ENCODE measurements at places on chromosomes 1 and 21.

- H3K27ac ChIP-seq = no peak overlapping the region
- H3K4me3 ChIP-seq = no peak overlapping the region
- no peaks in the 10 kb centered on the region for H3K4me1 ChIP-seq
These were observed 11.5 kb upstream of the PLD5 start for GRCh38 chr1:242535986-242536385.

- no peak for DNase-seq
- no peak overlapping the region for H3K4me3 ChIP-seq
- no peaks in the 10 kb centered on the region for H3K4me1 ChIP-seq
- peaks cover 32% of the 10 kb centered on the region for H3K27me3 ChIP-seq
- no peak overlapping the region for H3K27ac ChIP-seq
These were observed 12.4 kb upstream of the CYB5R1 start for GRCh38 chr1:202979459-202979858.

DNA sequence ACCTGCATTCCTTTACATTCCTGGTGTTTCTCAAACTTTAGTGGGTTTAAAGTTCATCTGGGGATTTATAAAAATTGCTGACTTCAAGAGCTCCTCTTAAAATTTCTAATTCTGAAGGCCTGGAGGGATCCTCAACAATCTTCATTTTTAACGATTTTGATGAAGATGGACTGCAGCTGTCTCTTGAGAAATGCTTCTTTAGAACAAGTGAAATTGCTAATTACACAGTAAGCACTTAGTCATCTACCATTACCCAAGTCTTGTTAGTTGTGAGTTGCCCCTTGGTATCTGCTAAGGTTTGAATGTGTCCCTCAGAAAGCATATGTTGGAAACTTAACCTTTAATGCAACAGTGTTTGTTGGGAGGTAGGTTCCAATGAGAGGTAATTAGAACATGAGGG, 163.7 kb downstream of the LTN1 start:
- peaks cover 23% of the 10 kb centered on the region for H3K4me1 ChIP-seq
- H3K27ac ChIP-seq = no peak overlapping the region
- no peak overlapping the region for H3K4me3 ChIP-seq
- no peaks in the 10 kb centered on the region for H3K27me3 ChIP-seq
- H3K36me3 ChIP-seq = no peaks in the 10 kb centered on the region
- DNase-seq = no peak

- no peak for DNase-seq
- H3K36me3 ChIP-seq = peaks cover 4% of the 10 kb centered on the region
- H3K27me3 ChIP-seq = peaks cover 3% of the 10 kb centered on the region
- H3K27ac ChIP-seq = no peak overlapping the region
- no peaks in the 10 kb centered on the region for H3K4me1 ChIP-seq
These were observed 10.6 kb upstream of the TAS1R2 start for GRCh38 chr1:18869847-18870594.

DNA sequence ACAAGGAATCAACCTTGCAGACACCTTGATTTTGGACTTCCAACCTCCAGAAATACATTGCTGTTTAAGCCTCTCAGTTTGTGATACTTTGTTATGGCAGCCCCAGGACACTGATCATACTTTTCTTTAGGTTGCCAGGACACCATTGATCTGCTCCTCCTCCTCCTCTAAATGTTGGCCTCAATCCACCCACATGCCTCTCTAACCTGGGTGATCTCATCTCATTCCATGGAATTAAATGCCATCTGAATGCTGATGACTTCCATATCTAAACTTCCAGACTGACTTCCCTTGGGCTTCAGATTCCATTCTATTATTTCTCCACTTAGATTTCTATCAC, 7.4 kb upstream of the PPP1R15B start:
- H3K27ac ChIP-seq = no peak overlapping the region
- DNase-seq = no peak
- H3K36me3 ChIP-seq = no peaks in the 10 kb centered on the region
- H3K27me3 ChIP-seq = no peaks in the 10 kb centered on the region

DNA sequence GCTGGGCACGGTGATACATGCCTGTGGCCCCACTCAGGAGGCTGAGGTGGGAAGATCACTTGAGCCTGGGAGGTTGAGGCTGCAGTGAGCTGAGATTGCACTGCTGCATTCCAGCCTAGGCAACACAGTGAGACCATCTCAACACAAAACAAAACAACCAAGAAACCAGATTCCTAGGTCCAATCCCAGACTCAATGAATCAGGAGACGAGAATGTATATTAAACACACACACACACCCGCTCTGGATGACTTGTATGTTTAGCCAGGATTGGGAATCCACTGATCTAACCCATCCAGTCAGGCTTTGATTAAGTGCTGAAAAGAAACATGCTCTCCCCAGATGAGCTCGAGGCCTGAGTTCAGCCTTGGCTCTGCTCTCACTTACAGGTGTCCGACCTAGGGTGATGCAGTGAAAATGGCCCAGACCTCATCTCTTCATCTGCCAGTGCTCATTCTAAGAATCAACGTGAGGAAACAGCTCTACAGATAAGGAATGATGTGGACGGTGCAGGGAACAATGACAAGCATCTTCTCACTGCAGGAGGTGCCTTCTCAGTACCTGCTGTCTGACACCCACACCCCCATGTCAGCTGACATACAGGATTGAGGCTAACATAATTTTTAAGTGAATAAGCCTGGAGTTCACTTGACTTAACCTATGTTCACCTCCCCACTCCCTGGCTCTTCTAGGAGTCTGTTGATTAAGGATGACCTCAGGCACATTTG, 15.3 kb upstream of the SRSF4 start:
- no peak overlapping the region for H3K4me3 ChIP-seq
- H3K27ac ChIP-seq = no peak overlapping the region
- peaks cover 15% of the 10 kb centered on the region for H3K36me3 ChIP-seq
- no peaks in the 10 kb centered on the region for H3K27me3 ChIP-seq
- peaks cover 10% of the 10 kb centered on the region for H3K4me1 ChIP-seq
- no peak for DNase-seq

DNA sequence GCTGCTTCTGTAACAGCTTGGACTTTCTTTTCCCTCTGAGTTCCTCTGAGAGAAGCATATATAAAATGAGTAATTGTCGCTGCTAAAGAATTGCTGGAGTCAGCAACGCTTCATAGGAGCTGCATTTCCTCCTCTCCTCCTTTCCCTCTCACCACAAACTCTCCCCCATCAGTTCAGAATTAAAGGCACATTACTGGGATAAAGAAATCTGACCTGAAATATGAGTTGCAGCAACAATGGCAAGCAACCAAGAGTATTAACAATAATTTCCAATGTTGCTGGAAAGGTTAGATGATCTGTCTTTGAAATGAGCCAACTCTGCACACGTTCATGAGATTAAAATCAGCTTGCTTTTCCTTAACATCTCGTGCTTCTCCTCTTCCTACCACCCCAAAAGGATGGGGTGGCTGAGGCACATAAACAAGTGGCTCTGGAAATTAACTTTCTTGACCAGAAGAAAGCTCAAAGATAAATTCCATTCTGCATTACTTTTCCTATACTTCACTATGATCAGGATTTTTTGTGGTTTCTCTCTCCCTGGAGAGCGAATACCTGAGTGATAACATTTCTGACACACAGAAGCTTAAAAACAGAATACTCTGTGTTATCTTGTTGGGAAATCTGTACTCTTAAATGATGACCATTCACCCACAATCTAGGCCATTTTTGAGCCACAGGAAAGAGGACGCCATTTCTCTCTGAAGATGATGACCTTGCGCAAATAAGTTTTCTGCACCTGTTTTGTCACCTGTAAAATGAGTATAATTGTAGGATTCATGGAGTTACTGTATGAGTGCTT, 90.2 kb downstream of the TGFBR3 start:
- H3K27me3 ChIP-seq = no peaks in the 10 kb centered on the region
- H3K4me1 ChIP-seq = peaks cover 18% of the 10 kb centered on the region
- no peak overlapping the region for H3K27ac ChIP-seq
- no peak overlapping the region for H3K4me3 ChIP-seq

GRCh38 chr1:22250724-22251123, 107.8 kb upstream of the WNT4 start:
- H3K4me1 ChIP-seq = peaks cover 9% of the 10 kb centered on the region
- no peaks in the 10 kb centered on the region for H3K36me3 ChIP-seq
- no peak for DNase-seq
- H3K4me3 ChIP-seq = no peak overlapping the region
- H3K27me3 ChIP-seq = no peaks in the 10 kb centered on the region

GRCh38 chr1:55204997-55205396, 10.2 kb downstream of the USP24 start:
- no peak overlapping the region for H3K27ac ChIP-seq
- H3K4me3 ChIP-seq = no peak overlapping the region
- DNase-seq = no peak
- peaks cover 21% of the 10 kb centered on the region for H3K4me1 ChIP-seq

DNA sequence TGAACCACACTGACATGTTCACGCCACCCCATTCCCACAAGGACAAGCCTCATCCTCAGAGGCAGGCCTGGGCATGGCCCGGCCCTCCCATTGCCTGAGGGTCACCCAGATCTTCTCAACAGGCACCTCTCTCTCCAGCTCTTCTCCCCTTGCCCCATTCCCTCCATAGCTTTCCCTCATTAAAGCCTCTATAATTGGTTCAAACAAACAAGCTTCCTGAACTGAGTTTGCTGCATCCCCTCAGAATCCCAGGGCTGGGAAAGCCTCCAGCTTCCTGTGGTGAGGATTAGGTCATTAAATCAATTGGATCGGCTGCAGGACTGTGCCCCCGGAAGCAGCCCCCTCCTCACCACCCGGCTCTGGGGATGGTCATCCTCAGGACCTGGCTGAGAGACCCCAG, 18.9 kb downstream of the CTNNBIP1 start:
- H3K4me3 ChIP-seq = no peak overlapping the region
- H3K4me1 ChIP-seq = peaks cover 16% of the 10 kb centered on the region
- H3K27me3 ChIP-seq = no peaks in the 10 kb centered on the region
- no peak for DNase-seq
- H3K36me3 ChIP-seq = peaks cover 3% of the 10 kb centered on the region

DNA sequence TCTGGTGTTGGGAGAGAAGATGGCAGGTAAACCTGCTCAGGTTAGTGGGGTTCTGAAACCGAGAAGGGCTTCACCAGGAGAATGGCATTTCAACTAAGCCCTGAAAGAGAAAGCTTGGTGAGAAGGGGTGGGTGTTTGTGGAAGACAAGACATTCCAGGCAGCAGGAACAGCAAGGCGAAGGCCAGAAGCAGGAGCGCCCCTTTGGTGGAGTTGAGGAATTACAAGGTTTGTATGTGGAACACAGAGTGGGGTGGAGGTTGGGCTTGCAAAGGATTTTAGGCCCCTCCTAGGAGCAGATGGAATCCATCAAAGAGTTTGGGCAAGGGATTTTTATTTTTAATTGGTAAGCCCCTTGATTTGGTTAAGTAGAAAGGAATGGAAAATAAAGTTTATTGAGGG, 24.8 kb upstream of the ELOA start:
- peak; percentile 62 for DNase-seq
- H3K27me3 ChIP-seq = no peaks in the 10 kb centered on the region
- no peaks in the 10 kb centered on the region for H3K36me3 ChIP-seq
- H3K4me1 ChIP-seq = no peaks in the 10 kb centered on the region

DNA sequence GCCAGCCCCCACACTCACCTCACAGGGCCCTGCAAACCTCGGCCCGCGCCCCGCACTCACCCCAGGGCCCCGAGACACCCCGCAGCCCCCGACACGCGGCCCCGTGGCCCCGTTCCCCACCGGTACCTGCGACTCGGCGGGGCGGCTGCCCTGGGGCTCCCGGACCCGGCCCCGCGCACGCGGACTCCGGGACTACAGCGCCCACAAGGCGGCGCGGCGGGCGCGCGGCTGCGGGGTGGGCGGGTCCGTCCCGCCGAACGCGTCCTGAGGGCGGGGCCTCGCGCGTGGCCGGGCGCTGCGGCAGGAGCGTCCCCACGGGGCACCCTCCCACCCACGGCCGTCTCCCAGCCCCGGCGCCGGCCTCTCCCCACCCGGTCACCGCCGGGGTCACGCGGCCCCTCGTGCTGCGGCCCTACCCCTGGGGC, at the start of gene SLC19A1:
Gene SLC19A1, minus strand, starts transcription at position 199 of the 425 bp plus-strand sequence. CDS start 4,481 bp downstream, outside the sequence.
- DNase-seq = peak; percentile 79
- H3K4me3 ChIP-seq = peak within 1 kb of the TSS; percentile 96
- peaks cover 11% of the 10 kb centered on the region for H3K4me1 ChIP-seq
- peak within 1 kb of the TSS; percentile 58 for H3K27ac ChIP-seq
- H3K36me3 ChIP-seq = no peaks in the 10 kb centered on the region

- no peaks in the 10 kb centered on the region for H3K36me3 ChIP-seq
- H3K27ac ChIP-seq = no peak overlapping the region
- peaks cover 50% of the 10 kb centered on the region for H3K4me1 ChIP-seq
- DNase-seq = no peak
- no peak overlapping the region for H3K4me3 ChIP-seq
These were observed 12.3 kb downstream of the COLGALT2 start for GRCh38 chr1:184025242-184025675.

- no peak overlapping the region for H3K4me3 ChIP-seq
- peaks cover 12% of the 10 kb centered on the region for H3K27me3 ChIP-seq
- no peaks in the 10 kb centered on the region for H3K4me1 ChIP-seq
These were observed 262.5 kb downstream of the GRIK3 start for GRCh38 chr1:36771660-36772284.

DNA sequence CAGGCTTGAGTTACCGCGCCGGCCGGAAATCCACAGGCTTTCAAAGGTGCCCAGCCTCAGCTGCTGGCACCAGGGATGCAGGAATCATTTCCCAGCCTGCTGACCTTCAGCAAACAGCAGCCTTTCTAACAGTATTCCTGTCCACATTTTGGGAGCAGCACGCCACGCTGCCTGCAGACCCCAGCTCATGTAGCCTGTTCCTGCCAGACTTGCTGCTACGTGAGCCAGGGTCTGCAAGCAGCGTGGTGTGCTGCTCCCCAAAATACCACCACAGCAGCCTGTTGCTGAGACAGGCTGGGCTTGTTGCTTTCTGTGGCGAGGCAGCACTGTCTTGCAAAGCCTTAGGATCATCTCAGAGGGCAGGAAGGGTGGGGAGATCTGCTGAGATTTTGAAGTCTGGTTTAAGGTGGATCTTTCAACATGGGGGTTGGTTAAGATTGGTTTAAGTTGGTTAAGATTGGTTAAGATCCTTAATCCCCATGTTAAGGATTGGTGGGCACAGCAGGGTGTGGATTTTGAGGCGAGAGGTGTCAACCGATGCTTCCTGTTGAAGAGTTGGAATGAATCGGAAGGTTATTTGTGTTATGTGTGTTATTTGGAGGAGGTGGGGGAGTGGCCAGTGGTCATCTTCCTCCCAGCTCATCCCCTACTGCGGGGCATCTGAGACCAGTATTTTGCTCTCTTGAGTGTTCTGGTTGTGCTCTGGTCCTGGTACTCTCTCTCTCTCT, 12.9 kb downstream of the FAAH start:
- H3K27me3 ChIP-seq = no peaks in the 10 kb centered on the region
- H3K4me3 ChIP-seq = no peak overlapping the region
- peaks cover 5% of the 10 kb centered on the region for H3K4me1 ChIP-seq
- no peaks in the 10 kb centered on the region for H3K36me3 ChIP-seq
- no peak overlapping the region for H3K27ac ChIP-seq

DNA sequence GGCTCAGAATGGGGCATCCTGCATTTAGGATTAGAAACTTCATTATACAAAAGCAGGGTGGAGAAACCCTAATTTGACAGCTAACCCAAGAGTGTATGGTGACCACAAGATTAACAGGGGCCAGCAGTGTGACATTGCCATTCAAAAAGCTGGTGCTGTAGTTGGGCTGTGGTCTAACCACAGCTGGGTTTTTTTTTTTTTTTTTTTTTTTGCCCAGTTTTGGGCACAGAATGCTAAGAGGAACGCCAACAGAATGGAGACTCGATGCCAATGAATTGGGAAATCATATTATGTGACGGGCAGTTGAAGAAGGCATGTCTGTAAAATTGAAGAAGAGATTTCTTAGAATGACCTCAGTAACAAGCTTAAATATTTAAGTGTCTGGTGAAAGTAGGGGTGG, 58.4 kb downstream of the NFIA start:
- H3K4me3 ChIP-seq = no peak overlapping the region
- H3K4me1 ChIP-seq = no peaks in the 10 kb centered on the region
- no peaks in the 10 kb centered on the region for H3K36me3 ChIP-seq
- no peaks in the 10 kb centered on the region for H3K27me3 ChIP-seq
- H3K27ac ChIP-seq = no peak overlapping the region
